Heart left ventricle (tissue), 16 donors: ENCODE measurements at places on chromosomes 4 and X. TPM values are rescaled to one million over a fixed set of nuclear protein-coding genes. Genes with fewer than 3 reads are reported as not detected.

Gene MOB1B
- total RNA-seq: 19.6 TPM

Gene GAGE10
- not detected for total RNA-seq

DNA sequence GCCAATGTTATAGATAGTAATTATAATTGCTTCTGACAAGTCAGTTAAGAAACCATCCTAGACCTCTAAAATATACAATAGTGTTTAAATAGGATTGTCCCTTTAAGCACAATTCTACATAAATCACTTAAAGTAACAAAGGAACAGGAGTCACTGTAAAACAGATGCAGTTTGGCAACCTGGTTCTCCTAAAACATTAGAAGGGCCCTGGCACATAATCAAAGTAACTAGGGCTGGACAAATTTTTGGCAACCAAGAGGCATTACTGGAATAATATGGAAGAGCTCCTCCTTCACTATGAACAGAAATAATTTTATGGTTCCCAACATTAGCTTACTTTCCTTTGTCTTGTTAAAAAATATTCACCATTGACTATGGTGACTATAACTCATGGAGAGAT is 75.0 kb upstream of the CCDC160 start:
- H3K4me1 ChIP-seq: no peaks in the 10 kb centered on the region
- H3K27ac ChIP-seq: no peak overlapping the region
- no peak for DNase-seq
- H3K4me3 ChIP-seq: no peak overlapping the region

- no peak overlapping the region for H3K4me3 ChIP-seq
- no peak for DNase-seq
- H3K27ac ChIP-seq: no peak overlapping the region
Observed at GRCh38 chr4:170465429-170465828, 375.7 kb upstream of the AADAT start.

GRCh38 chrX:115696039-115696438 is 135.1 kb downstream of the PLS3 start:
- H3K4me1 ChIP-seq: no peaks in the 10 kb centered on the region
- H3K27me3 ChIP-seq: no peaks in the 10 kb centered on the region
- no peak overlapping the region for H3K27ac ChIP-seq
- DNase-seq: no peak

DNA sequence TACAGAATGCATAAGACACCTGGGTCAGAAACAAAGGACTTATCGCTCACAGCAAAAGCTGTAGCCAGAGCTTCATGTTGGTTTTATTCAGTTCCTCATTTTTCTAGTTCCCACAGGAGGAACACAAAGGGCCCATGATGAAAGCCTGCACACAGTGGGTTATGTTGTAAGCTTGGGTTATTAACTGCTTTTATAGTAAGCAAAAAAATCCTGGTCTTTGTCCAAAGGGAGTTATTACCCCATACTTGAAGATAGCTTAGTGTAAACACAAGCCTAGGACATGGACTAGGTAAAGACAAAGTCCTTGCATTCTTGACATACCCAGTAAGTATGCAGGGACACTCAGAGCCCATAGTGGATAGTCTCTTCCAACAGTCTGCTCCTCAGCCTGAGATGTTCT is 11.7 kb downstream of the BBS12 start:
- H3K27me3 ChIP-seq: no peaks in the 10 kb centered on the region
- peaks cover 22% of the 10 kb centered on the region for H3K36me3 ChIP-seq
- no peak overlapping the region for H3K4me3 ChIP-seq
